ENCODE measurements at places on chromosomes 6 and 20. TPM values are rescaled to one million over a fixed set of nuclear protein-coding genes. Genes with fewer than 3 reads are reported as not detected.

The TNXB gene
- 99.8 TPM for polyA plus RNA-seq

The ATP6V1G2 gene
- 0.47 TPM for polyA plus RNA-seq

The PCMTD2 gene
- polyA plus RNA-seq, result 22.9 TPM

The SLC22A2 gene
- not detected for polyA plus RNA-seq

- DNase-seq, result no peak
Measured at GRCh38 chr6:125954735-125955339, 1.7 kb upstream of the HINT3 start.

DNA sequence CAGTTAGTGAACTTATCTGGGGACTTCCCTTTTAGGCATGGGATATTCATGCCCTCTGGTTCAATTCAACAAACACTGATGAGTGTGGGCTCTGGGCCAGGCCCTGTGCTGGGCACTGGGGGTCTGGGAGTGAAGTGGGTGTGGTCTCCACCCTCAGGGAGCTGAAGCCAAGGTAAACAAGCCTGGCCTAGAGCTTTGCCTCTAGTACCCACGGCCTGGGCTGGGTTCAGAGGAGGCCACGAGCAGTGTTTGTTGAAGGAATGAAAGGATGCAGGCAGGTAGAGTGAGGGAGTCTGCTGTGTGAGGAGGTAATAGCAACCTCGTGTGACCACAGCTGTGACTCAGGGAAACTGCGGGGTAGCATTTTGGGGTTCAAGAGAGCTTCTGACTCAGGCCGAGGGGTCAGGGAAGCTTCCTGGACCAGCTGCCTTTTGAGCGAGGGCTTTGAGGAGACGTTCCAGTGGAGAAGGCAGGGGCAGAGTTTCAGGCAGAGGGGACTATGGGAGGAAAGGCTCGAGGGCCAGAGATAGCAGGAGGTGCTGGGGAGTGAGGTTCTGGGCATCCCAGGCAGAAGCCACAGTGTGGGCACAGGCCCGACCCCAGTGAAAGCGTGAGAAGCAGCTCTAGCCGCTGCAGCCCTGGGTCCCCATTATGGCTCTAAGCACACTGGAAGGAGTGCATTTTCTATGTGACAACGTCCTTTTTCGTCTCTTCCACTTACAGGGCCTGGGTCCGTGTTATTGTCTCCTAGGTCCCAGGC, 5.6 kb downstream of the MYLK2 start:
- DNase-seq, result no peak

GRCh38 chr6:21970569-21971300, 326.1 kb downstream of the PRL start:
- no peak for DNase-seq

DNA sequence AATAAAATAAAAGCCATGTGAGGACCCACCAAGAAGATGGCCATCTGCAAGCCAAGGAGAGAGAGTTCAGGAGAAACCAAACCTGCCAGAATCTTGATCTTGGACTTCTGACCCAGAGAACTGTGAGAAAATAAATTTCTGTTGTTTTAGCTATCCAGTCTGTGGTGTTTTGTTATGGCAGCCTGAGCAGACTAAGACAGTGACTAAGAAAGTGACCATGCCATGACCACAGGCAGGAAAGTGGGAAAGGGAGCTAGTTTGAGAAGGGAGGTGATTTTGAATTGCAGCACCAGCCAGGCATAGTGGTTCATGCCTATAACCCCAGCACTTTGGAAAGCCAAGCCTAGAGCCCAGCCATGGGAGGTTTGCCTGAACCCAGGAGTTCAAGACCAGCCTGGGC, 21.9 kb upstream of the C6orf62 start:
- DNase-seq, result no peak

- DNase-seq, result peak; percentile 25
Measured at GRCh38 chr6:89208551-89208950, 8.6 kb downstream of the GABRR1 start.

GRCh38 chr6:170234419-170234818, 56.5 kb downstream of the DLL1 start:
- DNase-seq, result no peak
